CD4-positive, alpha-beta memory T cell (primary cell): ENCODE measurements at places on chromosomes 2 and 18. TPM values are rescaled to one million over a fixed set of nuclear protein-coding genes. Genes with fewer than 3 reads are reported as not detected.

DNA sequence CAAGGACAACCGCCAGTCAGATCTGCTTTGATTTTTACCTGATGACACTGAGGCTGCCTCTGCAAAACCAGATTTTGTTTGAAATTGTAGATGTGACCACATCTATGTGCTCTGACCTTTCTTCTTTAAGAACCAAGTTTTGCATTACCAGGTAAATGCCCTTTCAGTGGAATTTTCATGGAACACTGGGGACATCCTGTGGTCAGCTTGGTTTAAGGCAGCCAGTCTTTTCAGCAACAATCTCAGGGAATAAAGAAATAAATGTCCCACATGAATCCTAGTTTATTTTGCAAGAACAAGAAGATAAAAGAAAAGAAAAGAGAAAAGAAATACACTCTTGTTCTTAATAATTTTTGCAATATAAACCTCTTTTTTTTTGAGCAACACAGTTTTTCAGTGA, 90.6 kb downstream of the POU3F3 start:
- no peak for DNase-seq

DNA sequence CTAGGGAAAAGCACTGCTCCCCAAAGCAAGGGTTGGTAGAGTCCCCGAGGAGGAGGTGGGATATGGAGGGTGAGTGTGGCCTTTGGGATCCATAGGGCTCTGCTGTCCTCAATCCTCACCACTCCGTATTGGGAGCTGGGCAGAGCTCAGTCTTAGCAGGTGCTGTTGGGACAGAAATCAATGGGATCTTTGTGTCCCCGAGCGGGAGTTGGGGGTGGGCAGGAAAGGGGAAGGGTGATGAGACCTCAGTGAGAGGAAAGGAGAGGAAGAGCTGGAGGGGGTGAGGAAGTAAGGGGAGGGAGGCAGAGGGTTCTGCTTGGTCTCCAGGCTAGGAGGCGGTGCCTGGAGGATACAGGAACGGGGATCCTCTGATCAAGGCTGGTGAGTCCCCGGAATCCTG, 2.6 kb downstream of the ASIC4 start:
- no peak for DNase-seq

GRCh38 chr2:178997477-178997876, 52.5 kb downstream of the CCDC141 start:
- DNase-seq, result no peak

GRCh38 chr2:172013396-172013795, 13.6 kb downstream of the METAP1D start:
- no peak for DNase-seq

DNA sequence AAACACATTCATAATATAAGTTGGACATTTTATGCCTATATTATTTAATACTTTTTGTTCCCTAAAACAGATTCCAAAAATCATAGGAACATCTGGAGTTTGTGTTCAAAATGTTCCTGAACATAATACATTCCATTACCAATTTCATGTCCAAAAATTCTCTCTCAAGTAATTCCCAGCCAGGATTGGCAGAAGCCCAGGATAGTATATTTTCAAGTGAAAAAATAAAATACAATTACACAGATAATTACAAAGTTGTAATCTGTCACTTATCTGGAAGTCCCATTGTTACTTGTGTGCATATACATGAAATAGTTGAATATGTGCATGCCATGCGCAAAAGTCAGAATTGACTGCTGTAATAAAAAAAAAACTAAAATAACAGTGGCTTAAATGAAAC, 5.2 kb upstream of the SCN7A start:
- no peak for DNase-seq

The ALK gene
- total RNA-seq, result not detected

- no peak for DNase-seq
These were observed 30.4 kb downstream of the SRSF7 start for GRCh38 chr2:38720613-38721241.

GRCh38 chr2:100437751-100438150, 20.3 kb upstream of the CHST10 start:
- DNase-seq, result no peak

GRCh38 chr2:230156782-230157699, 62.7 kb downstream of the SP110 start:
- DNase-seq, result no peak

DNA sequence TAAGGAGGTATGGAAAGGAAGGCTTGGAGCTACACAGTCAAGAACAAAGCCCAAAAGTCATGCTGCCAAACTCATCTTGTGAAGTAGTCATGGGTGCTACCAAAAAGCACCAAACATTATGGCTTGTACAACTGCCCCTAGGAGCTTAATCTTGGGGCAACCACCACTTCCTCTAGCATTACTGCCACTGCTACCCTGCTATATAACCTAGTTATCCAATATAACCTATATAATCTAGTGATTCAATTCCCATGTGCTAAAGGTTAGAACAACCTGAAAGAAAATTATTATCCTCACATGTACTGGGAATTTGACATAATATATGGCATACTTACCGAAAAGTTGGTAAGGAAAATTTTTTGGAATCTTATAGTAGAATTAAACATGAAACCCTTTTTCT, 102.6 kb upstream of the RBBP8 start:
- no peak for DNase-seq

DNA sequence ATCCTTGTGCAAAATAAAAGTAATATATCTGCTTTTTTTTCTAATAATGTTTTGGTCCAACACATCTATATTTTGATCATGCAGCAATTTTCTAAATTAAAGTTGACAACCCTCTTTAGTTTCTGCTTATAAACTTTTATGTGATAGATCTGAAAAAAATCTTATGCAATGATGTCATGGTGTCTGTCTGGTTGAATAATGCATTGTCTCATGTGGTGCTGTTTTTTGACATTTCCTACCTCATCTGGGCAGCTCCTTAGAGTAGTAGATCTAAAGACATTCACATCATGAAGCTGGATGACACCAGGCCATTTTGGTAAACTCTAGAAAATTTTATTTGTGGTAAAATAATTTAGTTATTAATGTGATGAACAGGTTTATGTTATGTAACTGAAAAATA, 106.8 kb upstream of the FN1 start:
- no peak for DNase-seq

The RAMP1 gene
- not detected for total RNA-seq

DNA sequence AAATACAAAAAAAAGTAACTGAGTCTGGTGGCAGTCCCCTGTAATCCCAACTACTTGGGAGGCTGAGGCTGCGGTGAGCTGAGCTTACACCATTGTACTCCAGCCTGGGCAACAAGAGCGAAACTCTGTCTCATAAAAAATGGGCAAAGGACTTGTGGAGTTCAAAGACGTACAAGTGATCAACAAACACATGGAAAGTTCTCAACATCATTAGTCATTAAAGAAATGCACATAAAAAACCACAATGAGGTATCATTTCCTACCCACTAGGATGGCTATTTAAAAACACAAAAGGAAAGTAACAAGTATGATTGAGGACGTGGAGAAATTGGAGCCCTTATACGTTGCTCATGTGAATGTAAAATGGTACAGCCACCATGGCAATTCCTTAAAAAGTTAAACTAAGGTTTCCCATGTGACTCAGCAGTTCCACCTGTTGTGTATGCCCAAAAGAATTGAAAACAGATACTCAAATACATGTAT, 52.3 kb downstream of the RAB10 start:
- DNase-seq, result peak; percentile 9

GRCh38 chr2:142190805-142191204, 60.0 kb upstream of the LRP1B start:
- no peak for DNase-seq

DNA sequence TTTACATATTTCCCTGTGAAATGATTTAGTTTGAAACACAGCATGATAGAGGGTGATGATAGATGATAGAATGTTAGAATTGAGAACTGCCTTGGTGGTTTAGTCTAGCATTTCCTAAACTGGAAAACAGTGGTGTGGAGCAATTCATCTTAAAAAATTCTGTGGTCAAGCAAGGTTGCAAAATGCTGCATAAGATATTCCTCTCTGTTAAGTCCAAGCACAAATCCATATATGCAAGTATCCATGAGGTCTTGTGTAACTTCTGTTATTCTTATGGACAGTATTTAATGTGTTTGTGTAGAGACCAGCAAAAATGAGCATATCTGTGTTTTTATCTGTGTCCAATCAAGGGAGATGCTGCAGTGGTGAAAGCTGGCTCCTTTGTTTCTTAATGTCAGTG, 30.0 kb downstream of the CPS1 start:
- no peak for DNase-seq

- DNase-seq, result no peak
These were observed 48.3 kb upstream of the BZW1 start for GRCh38 chr2:200763422-200763821.

GRCh38 chr2:122706757-122707223, 951.3 kb downstream of the TSN start:
- no peak for DNase-seq

GRCh38 chr2:126656431-126657147, 631 bp downstream of the GYPC start:
- peak; percentile 47 for DNase-seq

The FOXD4L1 gene
- 0.52 TPM for total RNA-seq

DNA sequence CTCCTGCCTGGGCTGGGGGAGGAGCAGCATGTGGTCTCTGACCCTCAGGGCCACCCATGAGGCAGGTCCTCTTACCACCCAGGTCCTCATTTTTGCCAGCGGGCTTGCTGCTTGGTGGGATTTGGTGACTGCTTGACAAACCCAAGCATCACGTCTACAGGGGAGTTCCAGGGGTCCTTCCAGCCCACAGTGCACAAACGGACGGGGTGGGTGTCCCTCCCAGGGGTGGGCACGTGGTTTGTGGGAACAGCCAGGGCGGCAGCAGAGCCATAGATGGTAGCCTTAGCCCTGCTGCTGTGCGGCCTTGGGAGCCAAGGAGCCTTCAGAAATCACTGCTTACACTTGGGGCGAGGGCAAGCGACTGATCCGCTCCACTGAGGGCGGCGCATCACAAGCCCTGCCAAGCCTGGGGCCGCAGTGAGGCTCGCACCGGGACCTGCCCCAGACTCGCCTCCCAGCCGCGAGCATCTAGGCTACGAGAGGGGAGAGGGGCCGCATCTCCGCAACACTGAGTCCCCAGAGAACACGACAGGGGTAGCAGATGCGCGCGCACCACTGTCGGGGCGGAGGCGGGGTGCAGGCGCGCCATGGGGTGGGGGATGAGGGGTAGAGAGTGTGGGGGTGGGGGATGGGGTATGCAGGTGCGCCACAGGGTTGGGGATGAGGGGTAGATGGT, 36.9 kb downstream of the SNED1 start:
- DNase-seq, result peak; percentile 34

- no peak for DNase-seq
These were observed 138.8 kb downstream of the WDSUB1 start for GRCh38 chr2:159147690-159148089.

DNA sequence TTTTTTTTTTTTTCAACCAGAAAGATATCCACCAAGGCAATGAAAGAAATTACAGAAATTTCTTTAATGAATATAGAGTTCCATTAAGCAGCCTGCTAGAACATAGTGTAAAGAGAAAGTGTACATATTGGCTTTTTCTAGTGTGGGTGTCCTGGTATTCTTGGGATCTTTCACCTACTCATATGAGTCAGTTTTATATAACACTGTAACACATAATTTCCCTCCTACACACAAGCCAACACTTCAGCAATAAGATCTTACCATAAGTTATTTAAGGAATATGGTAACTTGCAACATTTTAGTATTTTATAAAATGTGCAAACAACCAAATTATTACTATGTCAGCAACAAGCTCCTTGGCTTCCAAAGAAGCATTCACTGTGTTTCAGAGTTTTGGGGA, 59.9 kb downstream of the ZRANB3 start:
- DNase-seq, result no peak

GRCh38 chr18:80105369-80106167, 3.5 kb upstream of the ADNP2 start:
- DNase-seq, result no peak

DNA sequence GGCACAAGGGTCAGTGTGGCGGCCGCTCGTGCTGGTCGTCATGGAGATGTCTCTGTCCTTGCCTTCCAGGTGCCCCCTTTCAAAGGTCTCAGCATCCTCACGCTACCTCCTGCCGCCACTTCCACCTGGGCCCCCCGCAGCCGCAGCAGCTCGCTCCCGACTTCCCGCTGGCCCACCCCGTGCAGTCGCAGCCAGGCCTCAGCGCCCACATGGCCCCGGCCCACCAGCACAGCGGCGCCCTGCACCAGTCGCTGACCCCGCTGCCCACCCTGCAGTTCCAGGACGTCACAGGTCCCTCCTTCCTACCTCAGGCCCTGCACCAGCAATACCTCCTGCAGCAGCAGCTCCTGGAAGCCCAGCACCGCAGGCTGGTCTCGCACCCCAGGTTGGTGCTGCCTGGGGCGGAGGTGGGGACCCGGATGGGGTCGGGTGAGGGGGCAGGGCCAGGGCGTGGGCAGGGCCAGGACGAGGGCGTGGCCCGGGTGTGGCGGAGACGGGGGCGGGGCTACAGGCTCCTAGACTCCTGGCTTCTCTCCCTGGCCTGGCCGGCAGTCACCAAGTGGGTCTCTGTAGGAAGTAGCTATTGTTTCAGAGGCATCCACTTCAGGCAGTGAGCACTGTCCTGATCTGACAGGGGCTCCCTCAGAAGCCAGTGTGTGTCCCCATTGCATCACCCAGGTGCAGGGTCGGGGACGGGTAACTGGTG, 223.7 kb downstream of the LOXHD1 start:
- no peak for DNase-seq

- DNase-seq, result no peak
These were observed 26.4 kb downstream of the NBEAL1 start for GRCh38 chr2:203040966-203041521.

The RAB27B gene
- 3.1 TPM for total RNA-seq

DNA sequence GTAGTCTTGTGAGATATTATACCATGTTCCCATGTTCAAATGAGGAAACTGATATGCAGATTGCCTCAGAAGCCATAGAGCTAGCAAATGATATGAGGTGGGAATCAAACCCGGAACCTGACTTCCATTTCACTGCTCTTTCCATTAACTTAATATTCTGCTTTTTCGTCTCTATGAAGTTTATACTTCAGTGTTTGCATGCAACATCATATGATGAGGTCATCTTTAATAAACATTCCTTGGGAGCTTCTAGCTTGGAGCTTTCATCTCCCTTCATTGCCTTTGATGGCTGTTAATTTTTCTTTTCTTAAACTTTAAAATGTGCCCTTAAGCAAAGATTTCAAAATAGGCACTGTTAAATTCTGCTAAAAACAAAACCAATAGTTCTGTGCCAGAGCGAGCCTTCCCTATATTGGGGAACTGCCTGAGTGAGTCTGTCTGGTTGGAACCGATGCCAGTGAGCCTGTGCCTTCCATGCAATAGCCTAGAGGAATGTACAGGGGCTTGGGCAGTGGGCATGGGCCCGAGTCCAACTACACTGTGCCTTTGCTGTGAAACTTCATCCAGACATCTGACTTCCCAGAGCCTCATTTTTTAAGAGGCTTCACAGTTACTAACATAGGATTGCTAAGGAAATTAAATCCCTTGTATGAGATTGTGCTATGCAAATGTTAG, 91.1 kb upstream of the TMEM200C start:
- DNase-seq, result no peak

The B4GALT6 gene
- total RNA-seq, result 0.67 TPM

- DNase-seq, result no peak
These were observed 375.3 kb downstream of the HRH4 start for GRCh38 chr18:24835751-24836150.

The LRPPRC gene
- total RNA-seq, result 61.5 TPM

The NEUROD1 gene
- total RNA-seq, result not detected

- DNase-seq, result no peak
These were observed 215.4 kb downstream of the KLHL29 start for GRCh38 chr2:23600346-23600745.

GRCh38 chr2:28322051-28322450, 70.6 kb upstream of the FOSL2 start:
- DNase-seq, result no peak

- DNase-seq, result no peak
These were observed 40.8 kb downstream of the GTF3C3 start for GRCh38 chr2:196758474-196759377.

The ANKRD30BL gene
- total RNA-seq, result not detected
